ENCODE measurements at places on chromosomes 2 and 18.

GRCh38 chr2:218137514-218137913, 11.7 kb downstream of the CXCR2 start:
- DNase-seq: no peak

DNA sequence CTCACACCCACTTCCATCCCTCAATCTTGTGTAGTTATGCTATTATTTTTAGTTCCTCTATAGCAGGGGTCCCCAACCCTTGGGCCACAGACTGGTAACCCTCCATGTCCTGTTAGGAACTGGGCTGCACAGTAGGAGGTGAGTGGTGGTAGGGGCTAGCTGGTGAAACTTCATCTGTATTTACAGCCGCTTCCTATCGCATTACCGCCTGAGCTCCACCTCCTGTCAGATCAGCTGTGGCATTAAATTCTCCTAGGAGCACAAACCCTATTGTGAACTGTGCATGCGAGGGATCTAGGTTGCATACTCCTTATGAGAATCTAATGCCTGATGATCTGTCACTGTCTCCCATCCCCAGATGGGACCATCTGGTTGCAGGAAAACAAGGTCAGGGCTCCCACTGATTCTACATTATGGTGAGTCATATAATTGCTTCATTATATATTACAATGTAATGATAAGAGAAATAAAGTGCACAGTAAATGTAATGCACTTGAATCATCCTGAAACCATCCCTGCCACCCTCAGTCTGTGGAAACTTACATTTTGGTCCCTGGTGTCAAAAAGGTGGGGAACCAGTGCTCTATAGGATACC, 1.6 kb upstream of the RAB11FIP5 start:
- no peak for DNase-seq

GRCh38 chr18:7196421-7196820, 34.5 kb upstream of the LRRC30 start:
- DNase-seq: no peak

- no peak for DNase-seq
Measured at GRCh38 chr2:74756356-74756890, 77.5 kb upstream of the HK2 start.

GRCh38 chr18:37845498-37845897, 279.9 kb upstream of the CELF4 start:
- no peak for DNase-seq

DNA sequence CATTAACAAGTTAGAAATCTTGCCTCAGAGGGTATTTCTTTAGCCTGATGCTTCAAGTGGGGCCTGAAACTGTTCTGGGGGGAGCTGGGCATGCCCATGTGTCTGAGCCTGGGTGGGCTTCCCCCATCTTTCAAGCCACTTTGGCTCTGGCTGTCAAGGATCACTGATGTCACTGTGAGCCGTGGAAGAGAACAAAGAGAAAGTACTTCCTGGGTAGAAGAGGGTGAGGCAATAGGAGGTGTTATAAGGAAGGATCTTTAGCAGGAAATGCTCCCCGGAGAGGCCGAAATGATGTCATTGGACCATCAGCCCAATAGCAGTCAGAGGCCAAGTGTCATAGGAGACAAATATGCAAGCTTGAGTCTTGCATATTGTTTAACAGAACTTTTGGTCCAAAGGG, 228.4 kb upstream of the MEX3C start:
- DNase-seq: no peak

All from thyroid gland (tissue), 4 donors.